Stimulated activated CD4-positive, alpha-beta T cell treated with anti-CD3 and anti-CD28 coated beads, Interleukin-15, amount 100 ng/mL, for 1 hour (primary cell): ENCODE measurements at places on chromosomes 3 and 15.

GRCh38 chr3:18559331-18559842 is 134.2 kb upstream of the SATB1 start:
- DNase-seq: no peak

DNA sequence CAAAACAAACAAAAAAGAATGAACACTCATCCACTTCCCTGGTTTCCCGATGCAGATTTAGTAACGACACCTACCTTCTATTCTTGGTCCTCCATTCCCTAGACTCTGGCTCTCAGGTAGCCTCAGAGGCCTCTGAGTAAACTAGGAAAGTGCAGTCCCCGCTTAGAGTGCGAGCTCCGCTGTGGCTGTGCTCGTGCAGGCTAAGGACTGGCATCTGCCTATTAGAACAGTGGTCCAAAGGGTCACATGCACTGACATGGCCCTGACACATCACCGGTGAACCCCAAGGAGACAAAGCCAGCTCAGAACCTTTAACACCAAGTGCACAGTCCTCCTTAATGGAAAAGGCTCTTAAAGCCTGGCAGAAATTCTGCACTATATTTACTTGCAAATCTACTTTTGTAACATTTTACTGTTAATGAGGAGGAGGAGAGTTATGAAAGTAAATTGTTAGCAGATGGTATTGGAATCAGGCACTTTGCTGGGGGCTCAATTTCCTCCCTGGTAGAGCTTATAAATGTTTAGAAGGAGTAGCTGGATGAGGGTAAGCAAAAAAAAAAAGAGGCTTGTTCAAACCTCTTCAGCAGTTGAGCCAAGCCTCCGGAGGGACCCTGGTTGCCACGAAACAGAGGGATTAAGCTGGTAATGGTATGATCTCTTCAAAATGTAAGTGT is 31.1 kb downstream of the VGLL4 start:
- DNase-seq: no peak

DNA sequence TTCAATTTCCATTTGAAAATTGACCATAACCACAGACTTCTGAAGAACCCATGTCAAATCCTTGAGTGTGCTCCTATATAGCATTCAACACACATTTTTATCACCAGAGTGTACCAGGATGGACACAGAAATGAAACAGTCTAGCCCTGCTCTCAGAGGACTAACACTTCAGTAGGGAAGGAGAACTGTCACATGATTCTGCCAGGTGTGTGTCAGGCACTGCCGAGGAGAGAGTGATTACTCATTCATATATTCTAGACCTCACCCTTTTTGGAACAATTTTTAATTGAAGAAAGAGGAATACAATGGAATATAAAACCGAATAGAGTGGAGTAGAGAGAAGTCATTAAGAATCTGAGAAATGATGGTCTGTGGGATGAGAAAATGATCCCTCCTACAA is 125.8 kb downstream of the ERC2 start:
- no peak for DNase-seq

GRCh38 chr15:68303560-68304436 is 26.3 kb downstream of the FEM1B start:
- DNase-seq: no peak

- DNase-seq: peak; percentile 14
Measured at GRCh38 chr15:73897441-73898261, 24.3 kb downstream of the TBC1D21 start.

DNA sequence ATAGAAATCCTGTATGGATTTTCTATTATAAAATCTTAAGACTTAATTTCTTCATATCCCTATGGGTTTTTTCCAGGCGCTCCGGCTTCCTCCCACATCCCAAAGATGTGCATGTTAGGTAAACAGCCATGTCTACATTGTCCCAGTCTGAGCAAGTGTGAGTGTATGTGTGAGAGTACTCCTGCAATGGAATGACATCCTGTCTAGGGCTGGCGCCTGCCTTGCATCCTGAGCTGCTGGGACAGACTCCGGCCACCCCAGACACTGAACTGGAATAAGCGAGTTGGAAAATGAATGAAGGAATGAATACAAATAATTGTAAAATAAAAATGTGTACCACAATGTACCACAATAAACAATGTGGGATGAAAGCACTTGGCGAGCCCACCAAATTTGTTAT is 69.2 kb downstream of the RFTN1 start:
- DNase-seq: no peak

DNA sequence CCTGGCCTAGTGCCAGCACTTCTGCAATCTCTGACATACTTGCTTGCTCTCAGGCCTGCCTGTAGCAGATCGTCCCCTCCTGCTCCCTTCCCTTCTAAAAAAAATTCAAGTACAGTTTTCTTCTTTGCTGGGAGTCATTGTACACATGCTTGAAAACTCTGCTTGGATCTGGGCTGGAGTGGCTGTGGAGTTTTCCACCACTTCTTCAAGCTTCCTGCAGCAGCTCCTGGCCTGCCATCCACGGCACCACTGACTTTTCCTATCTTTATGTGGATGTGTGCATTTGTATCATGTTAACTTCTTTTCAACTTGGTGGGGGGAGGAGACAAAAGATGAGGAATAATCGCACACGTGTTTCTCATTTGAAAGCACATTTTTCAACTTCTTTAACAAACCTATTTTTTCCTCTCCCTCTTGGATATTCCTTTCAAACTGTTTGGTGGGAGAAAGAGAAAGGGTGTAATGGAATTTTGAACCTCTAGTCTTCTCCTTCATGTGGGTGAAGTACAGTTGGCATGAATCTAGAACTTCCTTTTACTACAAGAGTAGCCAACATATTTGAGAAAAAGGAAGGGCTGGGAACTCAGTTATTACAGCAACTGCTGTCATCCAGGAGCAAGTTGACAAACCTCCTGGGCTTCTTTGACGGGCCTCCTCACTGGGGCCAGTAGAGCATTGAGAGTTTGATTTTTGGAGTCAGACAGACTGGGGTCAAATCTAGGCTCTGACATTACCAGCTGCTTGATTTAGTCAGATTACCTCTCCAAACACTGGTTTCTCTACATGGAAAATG is 61.2 kb upstream of the LRTM1 start:
- no peak for DNase-seq

GRCh38 chr15:37142371-37142770 is 42.0 kb upstream of the MEIS2 start:
- no peak for DNase-seq

DNA sequence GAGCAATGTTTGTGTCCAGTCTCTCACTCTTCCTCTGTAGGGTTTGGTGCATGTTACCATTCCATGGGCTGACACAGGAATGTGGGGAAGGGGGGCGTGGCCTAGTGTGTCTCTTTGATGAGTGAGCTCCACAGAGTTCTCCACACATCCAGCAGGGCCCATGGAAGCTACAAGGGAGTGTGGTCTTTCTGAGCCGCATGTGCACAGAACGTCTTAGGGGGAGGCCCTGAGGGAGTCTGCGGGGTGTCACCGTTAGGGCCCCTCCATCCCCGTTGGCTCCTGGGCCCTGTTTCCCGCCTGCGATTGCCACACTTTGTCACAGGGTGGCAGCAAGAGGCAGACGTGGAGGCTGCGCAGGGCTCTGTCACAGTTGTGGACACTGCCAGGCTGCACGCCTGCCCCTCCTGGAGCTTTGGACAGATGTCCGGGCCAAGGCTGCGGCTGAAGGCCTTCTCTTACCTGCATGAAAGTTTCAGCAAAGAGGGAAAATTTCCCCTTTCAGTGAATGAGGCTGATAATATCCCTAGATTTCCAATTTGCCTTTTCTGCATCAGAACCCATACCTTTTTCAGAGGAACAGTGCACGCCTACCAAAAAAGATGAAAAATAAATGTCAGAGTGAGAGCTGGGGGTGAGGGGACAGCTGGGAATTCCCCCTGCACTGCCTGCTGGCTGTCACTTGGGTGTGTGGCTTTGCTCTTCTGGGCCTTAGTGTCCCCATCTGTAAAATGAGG is 24.3 kb downstream of the CACNA2D3 start:
- no peak for DNase-seq

GRCh38 chr15:84668221-84668982 is 10.4 kb upstream of the NMB start:
- DNase-seq: no peak
